ENCODE measurements at places on chromosomes 3 and 15.

DNA sequence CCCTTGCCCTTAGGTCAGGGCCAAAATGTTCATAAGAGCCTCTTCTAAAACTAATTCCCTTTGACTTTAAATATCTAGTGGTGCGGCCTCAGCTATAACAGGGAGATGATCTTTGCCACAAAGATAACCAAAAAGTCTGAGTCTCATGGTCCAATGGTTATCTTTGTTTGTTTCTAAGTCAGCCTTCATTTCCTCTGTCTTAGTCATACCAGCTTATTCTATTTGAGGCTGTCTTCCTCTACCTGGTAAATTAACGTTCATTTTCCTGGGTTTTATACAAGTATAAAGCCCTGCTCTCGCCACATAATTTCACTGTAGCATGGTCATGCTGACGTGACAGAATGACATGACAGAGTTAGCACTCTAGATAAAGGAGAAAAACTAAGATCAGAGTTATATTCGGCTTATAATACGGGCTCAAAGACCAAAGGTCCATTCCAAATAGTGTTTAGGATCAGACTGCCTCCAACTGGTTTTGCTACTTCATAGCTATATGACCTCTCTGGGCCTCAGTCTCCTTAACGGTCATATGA is 18.4 kb downstream of the ZNF860 start:
- DNase-seq, result no peak

- no peak for DNase-seq
Observed at GRCh38 chr3:132246212-132246611, 71.0 kb upstream of the ACP3 start.

DNA sequence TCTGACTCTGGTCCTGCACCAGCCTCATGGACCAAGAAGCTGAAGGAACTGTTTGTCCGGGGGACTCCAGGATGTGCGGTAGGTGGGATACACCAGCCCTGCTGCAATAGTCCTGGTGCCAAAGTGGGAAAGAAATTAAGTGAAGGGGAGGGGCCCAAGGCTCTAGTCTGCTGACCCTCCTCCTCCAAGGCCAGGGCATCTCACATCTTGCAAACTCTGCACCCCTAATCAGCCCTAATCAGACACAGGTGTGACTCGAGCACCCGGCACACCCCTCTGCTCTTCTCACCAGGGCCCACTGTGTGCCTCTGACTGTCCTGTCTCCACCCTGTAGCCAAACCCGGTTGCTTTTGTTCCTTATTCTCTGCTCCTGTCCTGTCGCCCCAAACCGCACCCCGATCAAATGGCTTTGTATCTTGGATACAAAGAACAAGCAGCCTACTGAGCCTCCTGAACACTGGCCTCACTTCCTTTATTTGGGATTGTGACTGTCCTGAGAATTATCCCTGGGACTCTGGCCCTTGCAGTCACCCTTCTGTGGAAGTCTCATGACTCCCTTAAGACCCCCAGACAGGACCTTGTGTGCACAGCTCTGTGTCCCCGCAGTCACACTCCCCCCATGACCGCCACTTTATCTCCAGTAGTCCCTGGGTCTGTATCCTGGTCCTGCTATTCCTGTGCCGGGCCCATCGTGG is 26.7 kb upstream of the SLC41A3 start:
- no peak for DNase-seq

DNA sequence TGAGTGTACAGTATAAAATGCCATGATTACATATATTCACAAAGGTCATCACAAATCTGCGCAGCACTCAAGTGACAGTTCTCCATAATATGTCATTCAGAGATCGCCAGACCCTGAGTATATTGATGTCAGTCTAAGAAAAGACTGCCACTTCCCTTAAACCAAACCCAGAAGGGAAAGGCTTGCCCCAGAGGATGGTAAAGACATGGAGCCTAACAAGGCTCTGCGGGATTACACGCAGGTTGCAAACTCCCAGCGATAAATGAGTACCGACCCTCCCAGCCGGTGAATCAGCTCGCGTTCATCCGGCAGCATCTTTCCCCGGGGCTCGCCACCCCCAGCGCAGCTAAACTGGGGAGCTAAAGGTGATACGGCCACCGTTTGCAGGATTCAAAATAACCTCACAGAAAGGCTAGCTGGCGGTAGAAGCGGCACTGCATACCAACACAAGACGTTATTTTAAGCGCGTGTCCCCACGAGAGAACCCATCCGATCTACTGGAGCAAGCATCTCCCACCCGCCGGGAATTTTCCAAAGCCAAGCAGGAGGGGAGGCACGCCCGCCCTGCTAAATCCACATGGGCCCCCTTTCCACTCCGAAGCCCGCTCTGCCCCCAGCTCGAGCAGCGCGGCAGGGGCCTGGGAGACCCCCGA is 643 bp downstream of the MYO5A start:
- DNase-seq, result no peak

DNA sequence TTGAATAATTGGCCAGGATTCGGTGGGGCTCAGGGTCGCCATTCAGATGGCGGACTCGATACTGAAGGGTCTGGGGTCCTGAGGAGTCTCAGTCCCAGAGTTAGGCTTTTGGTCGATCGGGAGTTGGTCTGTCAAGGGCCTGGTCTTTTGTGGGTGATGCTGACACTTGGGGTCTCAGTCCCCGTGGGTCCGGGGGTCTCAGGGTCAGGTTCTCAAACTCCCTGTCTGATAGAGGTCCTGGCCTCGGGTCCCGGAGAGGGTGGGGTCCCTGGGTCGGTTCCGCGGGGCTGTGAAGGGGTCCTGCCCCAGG is 467 bp downstream of the NCKIPSD start:
- no peak for DNase-seq

- DNase-seq, result no peak
Observed at GRCh38 chr3:31565288-31565687, 32.6 kb downstream of the STT3B start.

- no peak for DNase-seq
Observed at GRCh38 chr3:169041677-169042171, 621.8 kb downstream of the MECOM start.

DNA sequence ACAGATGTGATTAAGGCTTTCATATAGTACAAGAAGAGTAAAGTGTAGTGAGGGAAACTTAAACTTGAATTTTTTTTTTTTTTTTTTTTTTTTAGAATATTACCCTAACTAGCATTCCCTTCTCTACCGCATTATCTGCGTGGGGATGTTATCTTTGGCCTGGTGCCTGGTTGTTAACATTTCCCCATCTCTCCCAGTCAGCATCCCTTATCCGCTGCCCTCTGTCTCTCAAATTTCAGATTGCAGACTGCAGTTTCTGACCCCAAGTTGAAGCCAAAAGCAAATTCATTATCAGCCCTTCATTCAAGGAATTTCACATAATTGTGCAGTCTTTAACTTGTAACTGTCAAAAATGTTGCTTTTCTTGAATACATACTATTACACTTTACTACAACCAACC is 353.0 kb downstream of the PLOD2 start:
- no peak for DNase-seq

DNA sequence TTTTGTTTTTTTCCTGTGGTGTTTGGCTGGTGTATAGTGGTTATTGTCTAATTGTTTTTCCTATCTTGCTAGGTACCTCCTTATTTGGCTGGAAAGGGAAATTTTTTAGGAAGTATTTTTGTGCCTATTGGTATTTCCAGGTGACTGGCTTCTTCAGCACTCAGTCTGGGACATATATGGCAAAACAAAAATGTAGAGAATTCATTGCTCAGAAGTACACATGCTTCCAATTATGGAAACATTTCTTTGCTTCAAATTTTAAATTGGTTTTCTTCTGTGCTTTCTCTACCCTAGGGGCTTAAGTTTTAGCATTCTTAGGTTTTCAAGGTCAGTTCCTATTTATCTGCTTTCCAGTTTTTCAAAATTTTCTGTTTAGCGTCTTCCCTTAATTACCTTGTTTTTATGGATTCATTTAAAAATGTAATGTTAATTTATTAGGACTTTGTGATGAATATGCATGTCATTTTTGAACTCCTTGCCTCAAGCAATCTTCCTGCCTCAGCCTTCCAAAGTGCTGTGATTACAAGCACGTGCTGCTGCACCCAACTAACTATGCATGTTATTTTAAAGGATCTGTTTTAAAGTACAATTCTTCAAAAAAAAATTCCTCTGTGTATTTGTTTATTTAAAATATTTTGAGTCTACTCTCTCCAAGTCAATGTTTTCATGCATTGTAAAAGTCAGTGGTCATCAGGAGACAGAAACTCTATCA is 231.9 kb upstream of the DPPA4 start:
- DNase-seq, result no peak

- no peak for DNase-seq
Observed at GRCh38 chr15:71495398-71495780, 315.0 kb upstream of the NR2E3 start.

- DNase-seq, result no peak
Observed at GRCh38 chr3:39106851-39107387, 508 bp downstream of the GORASP1 start.

DNA sequence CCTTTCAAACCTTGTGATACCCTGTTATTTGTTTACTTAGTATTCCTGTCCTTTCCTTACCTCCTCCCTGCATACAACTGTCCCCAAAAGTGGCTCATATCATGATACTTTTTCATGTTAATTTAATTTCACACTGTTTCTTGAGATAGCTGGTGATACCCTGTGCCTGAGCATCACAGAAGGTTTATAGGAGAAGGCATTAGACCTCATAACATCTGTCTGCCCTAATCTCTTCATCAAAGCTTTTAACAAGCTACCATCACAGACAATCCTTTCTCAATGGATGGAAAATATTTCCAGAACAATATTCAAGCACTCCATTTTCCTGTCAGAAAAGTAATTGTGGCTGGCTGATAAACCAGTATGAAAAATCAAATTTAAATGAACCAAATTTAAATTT is 81.6 kb downstream of the SSR3 start:
- no peak for DNase-seq

All from stimulated activated CD8-positive, alpha-beta memory T cell treated with anti-CD3 and anti-CD28 coated beads, Interleukin-4, amount 100 ng/mL, for 1 hour (primary cell).